ENCODE measurements at places on chromosomes 11 and 22.

GRCh38 chr11:91922846-91923245 lies 301.8 kb upstream of the FAT3 start:
- no peak for DNase-seq

DNA sequence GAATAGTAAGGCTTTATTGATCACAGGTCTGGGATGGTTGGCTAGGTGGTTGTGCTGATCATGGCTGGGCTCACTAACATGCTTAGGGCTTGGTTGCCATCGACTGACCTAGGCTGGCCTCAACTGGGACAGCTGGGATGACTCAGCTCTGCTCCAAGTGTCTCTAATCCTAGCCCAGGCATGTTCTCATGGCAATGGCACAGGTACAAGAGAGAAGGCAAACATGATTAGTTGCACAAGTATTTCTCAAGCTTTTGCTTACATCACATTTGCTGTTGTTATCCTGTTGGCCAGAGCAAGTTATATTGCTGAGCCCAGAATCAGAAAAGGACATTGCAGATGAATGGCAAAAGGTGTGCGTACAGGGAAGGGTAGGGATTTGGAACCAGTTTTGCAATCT lies 68.5 kb upstream of the SLC35C1 start:
- DNase-seq, result peak; percentile 16

DNA sequence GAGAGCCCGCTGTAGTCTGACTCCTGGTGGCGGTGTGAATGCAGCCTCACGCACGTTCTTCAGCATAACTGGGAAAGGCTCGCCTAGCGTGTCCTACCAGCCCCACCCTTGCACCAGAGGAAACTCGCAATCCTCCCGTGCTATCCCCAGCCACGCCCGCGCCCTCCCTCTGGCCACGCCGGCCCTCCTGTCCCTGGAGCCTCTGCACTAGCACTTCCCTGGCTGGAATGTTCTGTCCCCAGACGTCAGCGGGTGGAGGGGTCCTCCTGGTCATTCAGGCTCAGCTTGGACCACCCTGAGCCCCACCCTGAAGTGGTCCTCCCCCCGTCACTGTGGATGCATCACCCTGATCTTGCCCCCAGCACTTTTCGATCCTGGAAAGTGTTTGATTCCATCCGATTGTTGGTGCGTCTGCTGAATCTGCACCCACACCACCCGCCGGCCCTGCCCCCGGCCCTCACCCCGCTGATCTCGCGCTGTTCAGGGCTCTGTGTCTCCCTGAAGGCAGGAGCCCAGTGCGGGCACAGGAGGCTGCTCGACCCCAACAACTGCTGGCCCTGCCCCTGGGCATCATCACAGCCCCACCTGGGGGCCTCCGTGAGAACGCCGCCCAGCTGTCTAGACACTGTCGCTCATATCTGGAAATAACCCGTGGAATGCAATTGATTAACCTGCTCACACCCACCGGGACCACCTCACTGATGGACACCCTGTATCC lies 437.0 kb downstream of the TBC1D22A start:
- no peak for DNase-seq

DNA sequence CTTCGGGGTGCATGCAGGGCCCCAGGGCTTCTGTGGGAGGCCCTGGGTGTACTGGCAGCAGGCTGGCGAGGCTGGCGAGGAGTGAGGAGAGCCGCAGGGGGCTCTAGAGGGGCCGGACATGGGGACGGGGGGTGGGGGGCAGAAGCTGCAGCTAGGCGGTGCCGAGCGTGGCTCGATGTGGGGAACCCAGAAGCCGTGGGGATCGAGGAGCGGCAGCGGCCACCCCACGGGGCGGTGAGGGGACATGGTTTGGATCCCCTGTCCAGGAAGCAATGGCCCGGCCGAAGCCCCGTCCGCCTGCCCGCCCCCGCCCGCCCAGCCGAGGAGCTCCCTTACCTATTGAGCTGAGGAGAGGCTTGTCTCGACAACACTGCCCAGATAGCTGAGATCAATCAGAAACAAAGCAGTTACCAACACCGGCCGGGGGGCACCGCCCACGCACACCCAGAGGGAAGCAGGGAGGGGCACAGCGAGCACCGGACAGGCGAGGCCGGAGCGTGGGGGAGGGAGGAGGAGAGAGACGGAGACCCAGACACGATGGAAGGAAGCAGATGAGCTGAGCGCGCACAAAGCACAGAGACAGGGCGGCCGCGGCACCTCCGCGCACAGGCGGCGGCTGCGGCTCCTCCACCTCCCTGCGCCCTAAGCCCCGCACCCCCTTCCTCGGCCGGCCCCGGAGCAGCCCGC lies 38.7 kb downstream of the IGSF9B start:
- DNase-seq, result no peak

DNA sequence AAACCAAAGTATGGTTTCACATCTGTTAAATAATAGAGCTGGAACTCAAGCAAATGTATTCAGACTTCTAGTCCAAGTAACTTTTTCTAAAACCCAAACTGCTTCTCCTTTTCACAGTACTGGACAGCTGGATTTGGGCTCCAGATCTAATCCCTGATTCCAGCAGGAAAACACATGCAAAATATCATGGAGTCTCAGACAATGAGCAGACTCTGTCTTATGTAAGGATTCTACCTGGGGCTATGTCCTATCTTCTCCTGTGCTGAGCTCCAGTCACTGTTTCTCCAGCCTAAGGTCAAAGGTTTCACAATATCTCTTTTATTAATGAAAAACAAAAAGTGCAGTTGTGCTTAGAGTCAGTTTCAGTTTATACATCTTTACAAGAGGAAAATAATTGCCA lies 83.2 kb upstream of the EED start:
- no peak for DNase-seq

DNA sequence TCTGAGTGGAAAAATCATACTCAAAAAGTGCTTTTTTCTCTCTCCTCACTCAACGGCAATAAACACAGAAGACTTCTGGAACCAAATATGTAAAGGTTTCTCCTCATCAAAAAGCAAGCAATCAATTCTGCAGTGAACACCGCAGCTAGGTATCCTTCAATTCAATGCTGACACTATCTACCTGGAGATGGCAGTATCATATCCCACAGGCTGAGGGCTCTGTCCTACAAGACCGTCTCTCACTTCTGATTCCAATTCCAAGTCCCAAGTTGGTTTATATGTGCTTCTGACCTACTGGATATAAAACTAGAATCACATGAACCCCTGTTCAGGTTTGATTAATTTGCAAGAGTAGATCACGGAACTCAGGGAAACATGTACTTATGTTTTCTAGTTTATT lies 59.7 kb upstream of the LUZP2 start:
- DNase-seq, result no peak
